ENCODE measurements at places on chromosomes 4 and X.

DNA sequence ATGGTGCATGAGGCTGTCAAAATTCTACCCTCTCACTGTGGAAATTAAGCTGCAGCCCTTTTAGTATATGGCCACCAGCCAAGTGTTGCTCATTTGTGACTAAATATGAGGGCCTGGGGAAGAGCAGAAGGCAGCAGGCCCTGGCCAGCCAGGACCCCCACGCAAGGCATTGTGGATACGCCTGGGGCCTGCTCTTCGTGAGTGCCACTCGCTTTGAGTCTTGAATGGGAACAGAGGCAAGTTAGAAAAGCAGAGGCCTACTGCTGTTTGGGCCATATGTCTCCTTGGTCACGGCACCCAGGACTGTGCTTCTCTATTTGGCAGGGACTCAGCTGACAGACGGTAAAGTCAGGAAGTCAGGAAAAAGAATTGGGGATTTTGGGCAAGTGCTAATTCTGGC lies 10.9 kb downstream of the RTL5 start:
- DNase-seq = peak; percentile 83

DNA sequence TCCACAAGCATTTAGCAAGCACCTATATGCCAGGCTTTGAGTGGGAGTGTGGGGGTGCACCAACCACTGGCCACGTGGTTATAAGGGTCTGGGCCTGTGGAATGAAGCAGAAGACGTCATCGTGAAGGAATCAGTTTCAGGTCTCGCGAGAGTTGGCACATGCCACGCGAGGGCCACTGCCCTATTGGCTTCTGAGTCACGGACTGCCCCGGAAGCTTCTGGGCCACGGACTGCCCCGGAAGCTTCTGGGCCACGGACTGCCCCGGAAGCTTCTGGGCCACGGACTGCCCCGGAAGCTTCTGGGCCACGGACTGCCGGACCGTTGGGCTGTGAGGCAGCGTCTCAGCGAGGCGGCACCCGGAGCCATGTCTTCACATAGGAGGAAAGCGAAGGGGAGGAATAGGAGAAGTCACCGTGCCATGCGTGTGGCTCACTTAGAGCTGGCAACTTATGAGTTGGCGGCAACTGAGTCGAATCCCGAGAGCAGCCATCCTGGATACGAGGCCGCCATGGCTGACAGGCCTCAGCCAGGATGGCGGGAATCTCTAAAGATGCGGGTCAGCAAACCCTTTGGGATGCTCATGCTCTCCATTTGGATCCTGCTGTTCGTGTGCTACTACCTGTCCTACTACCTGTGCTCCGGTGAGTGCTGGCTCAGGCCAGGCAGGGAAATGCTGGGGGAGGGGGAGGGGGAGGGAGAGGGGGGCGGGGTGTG lies at the start of gene FMR1NB:
Gene FMR1NB, plus strand, starts transcription at position 300 of the 715 bp plus-strand sequence. Its CDS starts 66 bp downstream, at position 366.
- DNase-seq = no peak

GRCh38 chr4:105976915-105977314 lies 81.6 kb downstream of the NPNT start:
- DNase-seq = no peak

GRCh38 chr4:5137927-5138326 lies 86.6 kb downstream of the STK32B start:
- no peak for DNase-seq

DNA sequence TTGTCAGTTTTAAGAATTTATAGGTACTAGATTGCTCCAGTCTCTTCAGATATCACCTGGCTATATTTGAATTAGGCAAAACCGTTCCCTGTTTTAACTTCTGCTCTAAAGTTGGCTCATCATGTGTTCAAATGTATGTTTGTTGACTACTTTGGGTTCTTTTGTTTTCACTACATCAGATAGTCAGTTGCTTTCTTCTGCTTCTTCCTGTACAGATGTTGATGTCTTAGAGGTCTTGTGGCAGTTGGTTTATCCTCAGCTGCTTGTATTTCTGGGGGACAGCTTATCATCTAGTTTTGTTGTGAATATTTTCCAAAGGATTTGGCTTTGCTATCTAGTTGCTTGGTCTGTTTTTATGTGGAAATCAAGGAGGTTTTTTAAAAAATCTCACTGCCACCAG lies 28.0 kb downstream of the TBC1D19 start:
- DNase-seq = no peak
